ENCODE measurements at places on chromosomes 5 and 9. TPM values are rescaled to one million over a fixed set of nuclear protein-coding genes. Genes with fewer than 3 reads are reported as not detected.
A peak's percentile ranks its signal among the peaks of the same experiment; 100 is the strongest.

Gene ACTBL2
- not detected for total RNA-seq

Gene NTNG2
- total RNA-seq = 1.4 TPM

DNA sequence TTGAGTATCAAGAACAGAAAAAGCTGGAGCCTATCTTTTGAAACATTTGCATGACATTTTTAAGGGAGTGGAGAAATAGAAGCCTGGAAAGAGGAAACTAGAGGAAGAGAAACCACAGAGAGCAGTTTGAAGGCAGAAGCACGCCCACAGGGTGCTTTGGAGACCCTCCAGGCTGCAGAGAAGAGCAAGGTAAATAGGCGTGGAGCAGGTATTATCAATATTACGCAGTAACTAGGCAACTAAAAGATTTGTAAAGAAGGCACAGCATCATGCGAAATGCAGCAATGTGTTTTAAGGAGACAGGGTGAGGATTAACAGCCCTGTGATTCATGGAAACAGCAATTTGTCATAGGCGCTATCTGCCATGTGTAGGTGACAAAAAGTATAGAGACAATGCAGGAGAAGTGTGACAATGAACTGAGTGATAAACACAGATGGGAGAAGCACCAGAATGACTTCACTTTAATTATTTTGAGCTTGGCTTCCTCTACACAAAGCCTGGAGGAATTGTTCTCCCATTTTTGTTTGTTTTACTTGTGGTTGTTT, 281.2 kb downstream of the BRINP1 start:
- DNase-seq = no peak

- DNase-seq = no peak
These were observed 4.7 kb upstream of the RECK start for GRCh38 chr9:36031774-36032555.

DNA sequence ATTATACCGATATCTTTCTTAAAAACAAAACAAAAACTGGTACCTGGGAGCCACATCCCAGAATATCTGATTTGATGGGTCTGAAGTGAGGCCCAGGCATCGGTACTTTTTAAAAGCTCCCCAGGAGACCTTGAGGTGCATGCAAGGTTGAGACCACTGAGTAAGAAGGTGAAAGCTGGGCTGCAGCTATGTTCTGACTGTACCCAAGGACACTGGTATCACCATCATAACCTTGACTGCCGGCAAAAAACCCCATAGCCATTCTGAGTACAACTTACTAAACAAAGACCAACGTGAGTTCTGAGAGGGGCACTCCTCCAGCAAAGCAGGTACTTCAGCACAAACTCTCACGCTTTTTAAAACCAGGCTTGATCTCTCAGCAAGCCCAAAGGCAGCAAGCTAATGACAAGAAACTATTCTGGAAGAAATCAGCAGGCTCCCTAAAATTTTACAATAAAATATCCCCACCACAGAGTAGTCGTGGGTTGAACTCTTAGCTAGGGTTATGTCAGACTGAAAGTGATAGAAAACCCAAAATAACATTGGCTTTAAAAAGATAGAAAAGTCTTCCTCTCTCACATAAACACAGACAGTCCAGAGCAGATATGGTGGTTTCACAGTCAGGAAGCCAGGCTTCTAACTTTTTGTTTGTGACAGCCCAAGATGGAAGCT, 263.9 kb downstream of the SAXO1 start:
- DNase-seq = no peak

- no peak for DNase-seq
These were observed 14.9 kb downstream of the ADAMTSL1 start for GRCh38 chr9:18488886-18489285.

- DNase-seq = peak; percentile 70
These were observed 82.4 kb upstream of the SELENOP start for GRCh38 chr5:42894057-42894456.

- DNase-seq = no peak
These were observed 147.2 kb downstream of the IZUMO3 start for GRCh38 chr9:24398466-24398865.

Gene ARHGEF37
- 32.2 TPM for total RNA-seq

Gene SLC36A3
- not detected for total RNA-seq

GRCh38 chr9:88738709-88739108, 203.7 kb downstream of the NXNL2 start:
- DNase-seq = no peak

- DNase-seq = no peak
These were observed 124.3 kb downstream of the TTC39B start for GRCh38 chr9:15182730-15183129.

Gene NEUROG1
- not detected for total RNA-seq

DNA sequence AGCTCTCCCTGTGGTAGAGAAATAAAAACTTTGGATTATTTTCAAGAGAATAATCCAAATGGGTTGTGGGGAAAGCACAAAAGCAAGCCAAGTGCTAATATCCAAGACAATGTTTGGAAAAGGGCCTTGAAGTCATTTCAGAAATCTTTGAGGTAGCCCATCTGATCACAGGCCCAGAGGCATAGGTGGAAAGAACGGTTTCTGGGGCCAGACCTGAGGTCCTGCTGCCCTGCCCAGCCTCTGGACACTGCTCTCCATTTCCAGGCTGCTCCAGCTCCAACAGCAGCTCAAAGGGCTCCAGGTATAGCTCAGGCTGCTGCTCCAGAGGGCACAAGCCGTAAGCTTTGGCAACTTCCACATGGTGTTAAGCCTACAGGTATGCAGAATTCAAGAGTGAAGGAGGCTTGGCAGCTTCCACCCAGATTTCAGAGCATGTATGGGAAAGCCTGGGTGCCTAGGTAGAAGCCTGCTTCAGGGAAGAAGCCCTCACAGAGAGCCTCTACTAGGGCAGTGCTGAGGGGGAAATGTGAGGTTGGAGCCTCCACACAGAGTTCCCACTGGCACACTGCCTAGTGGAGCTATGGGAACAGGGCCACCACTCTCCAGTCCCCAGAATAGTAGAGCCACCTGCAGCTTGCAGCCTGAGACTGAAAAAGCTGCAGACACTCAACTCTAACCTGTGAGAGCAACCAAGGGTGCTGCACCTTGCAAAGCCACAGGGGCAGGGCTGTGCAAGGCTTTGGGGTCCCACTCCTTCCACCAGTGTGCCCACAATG, 133.1 kb downstream of the PIK3R1 start:
- peak; percentile 65 for DNase-seq

DNA sequence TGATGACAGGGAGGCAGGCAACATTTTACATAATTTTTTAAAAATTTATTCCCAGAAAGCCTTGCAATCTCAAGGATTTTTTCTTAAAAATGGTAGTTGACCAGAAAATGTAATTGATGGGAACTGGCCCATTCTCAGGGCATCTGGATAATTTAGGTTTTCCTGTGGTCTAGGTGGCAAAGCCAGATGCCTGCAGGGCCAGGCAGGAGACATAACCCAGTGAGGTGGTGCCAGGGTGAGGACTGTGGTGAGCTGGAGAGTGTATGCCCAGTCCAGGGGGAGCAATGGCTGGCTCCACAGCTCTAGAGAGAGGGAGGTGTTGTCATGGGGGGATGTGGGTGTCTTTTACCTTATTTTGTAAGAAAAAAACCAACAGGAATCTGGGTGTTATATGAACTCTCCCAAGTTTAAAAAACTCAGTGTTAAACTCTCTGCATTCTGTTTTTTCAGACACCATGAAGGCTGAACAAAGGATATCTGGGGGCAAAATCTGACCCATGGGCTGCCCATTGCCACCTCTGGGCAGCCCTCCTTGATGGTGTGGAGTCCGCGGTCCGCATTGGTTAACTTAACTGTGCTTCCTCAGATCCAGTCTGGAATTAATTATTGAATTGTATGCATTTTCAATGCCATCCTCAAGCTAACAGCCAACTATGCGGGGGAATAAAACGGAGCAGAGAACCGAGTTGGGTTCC, 43.9 kb downstream of the BOD1 start:
- no peak for DNase-seq

- DNase-seq = no peak
These were observed at the start of gene CRHBP for GRCh38 chr5:76952795-76953536. Gene CRHBP (plus strand): TSS chr5:76953045. CDS start chr5:76953135, 90 bp downstream.

DNA sequence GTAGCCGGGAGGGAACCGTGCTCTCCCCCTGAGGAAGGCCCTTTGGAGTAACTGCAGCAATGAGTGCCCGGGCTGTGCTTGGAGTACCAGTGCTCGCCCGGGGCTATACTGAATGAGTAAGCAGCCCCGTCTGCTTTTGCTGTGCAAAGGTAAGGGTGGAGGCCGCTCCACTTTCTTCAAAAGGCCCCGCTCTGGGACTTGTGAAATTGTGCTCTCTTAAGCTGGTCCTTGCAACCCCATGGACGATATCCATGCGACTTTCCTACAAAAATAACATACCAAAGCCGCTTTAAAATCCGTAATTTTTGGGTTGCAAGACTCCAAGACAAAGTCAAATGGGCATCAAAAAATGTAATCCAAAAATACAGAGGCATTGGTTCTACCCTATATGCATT, 578 bp upstream of the TNFAIP8 start:
- no peak for DNase-seq

- DNase-seq = no peak
These were observed 97.3 kb upstream of the HMHB1 start for GRCh38 chr5:143714629-143715028.

DNA sequence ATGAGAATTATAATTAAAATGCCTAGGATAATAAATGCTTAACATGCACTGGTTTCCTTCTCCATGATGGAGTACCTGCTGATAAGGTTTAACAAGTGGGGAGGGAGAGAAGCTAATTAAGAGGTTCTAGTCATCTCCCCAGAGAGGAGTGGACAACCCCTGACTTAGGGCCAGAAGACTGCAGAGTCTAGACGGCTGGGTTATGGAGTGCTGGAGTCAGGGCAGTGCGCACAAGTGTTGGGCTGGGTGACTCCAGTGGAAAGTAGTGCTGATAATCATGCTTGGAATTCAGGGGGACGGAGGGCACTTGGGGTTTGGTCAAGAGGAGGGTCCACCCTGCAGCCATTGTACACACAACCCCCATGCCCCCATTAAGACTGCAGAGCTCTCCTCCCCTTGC, 32.8 kb upstream of the TGFBI start:
- DNase-seq = no peak

GRCh38 chr5:129945028-129945427, 40.8 kb downstream of the CHSY3 start:
- no peak for DNase-seq

Gene DMXL1
- total RNA-seq = 22.6 TPM

Data from Right ventricle myocardium inferior (tissue), 1 donor.